Vagina (tissue), 2 donors: ENCODE measurements at places on chromosomes 12 and 14.
A peak's percentile ranks its signal among the peaks of the same experiment; 100 is the strongest.

DNA sequence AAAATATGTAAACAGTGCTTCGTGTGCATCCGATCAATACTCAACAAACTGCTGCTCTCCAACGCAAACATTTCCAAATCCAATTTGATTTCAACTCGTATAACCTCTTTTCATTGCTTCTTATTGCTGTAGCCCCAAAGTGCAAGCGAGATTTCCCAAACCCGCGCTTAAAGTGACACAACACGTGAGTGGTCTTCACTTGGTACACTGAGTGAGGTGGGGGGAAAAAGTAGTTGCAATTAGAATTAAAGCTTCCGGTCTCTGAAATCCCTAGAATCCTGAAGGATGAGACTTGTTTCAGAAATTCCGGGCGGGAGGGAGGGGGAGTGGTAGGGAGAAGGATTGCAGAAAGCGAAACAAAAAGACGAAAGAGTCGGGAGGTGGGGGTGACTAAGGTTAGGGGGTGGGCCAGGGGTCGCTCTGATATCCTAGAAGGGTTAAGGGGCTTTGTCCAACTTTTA, 387.5 kb downstream of the BCAT1 start:
- peaks cover 32% of the 10 kb centered on the region for H3K4me1 ChIP-seq
- H3K27me3 ChIP-seq = no peaks in the 10 kb centered on the region
- H3K4me3 ChIP-seq = peak overlapping the region; percentile 75
- DNase-seq = no peak
- H3K27ac ChIP-seq = peak overlapping the region; percentile 92
- H3K36me3 ChIP-seq = no peaks in the 10 kb centered on the region

DNA sequence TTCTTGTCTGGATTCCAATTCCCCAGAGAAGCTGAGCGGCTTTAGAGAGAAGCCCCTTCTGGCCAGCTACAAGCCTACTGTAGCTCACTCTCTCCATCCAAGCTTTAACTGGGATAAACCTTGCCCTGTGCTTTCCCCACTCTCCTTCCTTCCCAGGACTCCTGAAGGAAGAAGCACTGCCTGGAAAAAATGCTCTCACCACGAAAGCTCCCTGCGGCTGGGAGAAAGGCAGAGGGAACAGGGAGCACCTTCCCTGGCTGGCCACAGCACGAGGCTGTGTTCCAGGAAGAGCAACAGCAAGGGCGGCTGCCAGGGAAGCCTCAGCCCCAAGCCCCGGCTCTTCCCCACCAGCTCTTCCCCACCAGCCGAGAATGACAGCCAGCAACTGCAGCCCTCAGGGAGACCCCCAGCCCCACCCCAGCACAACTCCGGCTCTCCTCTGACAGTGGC, 40.8 kb upstream of the PNMA1 start:
- H3K4me1 ChIP-seq = peaks cover 92% of the 10 kb centered on the region
- H3K4me3 ChIP-seq = peak overlapping the region; percentile 36
- H3K27me3 ChIP-seq = no peaks in the 10 kb centered on the region
- H3K36me3 ChIP-seq = no peaks in the 10 kb centered on the region
- H3K27ac ChIP-seq = peak overlapping the region; percentile 98
- no peak for DNase-seq

DNA sequence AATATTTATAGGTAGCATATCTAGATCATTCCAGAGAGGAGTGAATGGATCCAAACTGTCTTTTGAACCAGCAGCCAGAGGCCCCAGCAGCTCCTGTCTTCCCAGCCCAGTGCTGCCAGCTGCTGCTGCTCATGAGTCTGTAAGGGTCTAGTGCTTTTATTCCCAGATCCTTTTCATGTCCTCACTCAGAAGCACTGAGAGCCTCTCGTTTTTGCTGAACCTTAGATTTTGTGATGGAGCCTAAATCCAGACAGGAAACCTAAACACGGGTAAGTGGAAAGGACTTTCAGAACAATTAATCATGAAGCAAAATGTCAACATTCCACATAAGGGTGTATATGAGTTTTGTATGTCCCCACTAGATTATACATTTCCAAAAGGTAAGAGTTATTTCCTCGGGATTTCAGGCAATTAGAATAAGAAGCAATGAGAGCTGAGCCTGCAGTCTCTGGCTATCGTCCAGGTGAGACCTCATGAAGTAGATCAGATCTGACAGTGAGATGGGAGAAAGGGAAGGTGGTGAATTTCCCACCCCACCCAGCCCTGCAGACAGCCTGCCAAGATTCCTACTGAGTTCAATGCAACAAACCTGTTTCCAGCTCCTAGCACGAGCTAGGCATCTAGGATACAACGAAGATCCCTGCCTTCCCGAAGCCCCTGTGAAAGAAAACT, 84.4 kb downstream of the NINJ2 start:
- DNase-seq = no peak
- no peaks in the 10 kb centered on the region for H3K27me3 ChIP-seq
- no peaks in the 10 kb centered on the region for H3K36me3 ChIP-seq
- peaks cover 31% of the 10 kb centered on the region for H3K4me1 ChIP-seq
- peak overlapping the region; percentile 7 for H3K27ac ChIP-seq

- no peaks in the 10 kb centered on the region for H3K4me1 ChIP-seq
- no peak for DNase-seq
- no peak overlapping the region for H3K27ac ChIP-seq
- H3K27me3 ChIP-seq = no peaks in the 10 kb centered on the region
- H3K36me3 ChIP-seq = no peaks in the 10 kb centered on the region
These were observed 1103.6 kb downstream of the BCL11B start for GRCh38 chr14:98168211-98168985.

- H3K27me3 ChIP-seq = no peaks in the 10 kb centered on the region
- no peak for DNase-seq
- H3K27ac ChIP-seq = no peak overlapping the region
- H3K36me3 ChIP-seq = no peaks in the 10 kb centered on the region
- no peaks in the 10 kb centered on the region for H3K4me1 ChIP-seq
These were observed 9.1 kb upstream of the LDHB start for GRCh38 chr12:21666722-21667121.

- H3K4me1 ChIP-seq = peaks cover 50% of the 10 kb centered on the region
- DNase-seq = no peak
- peak overlapping the region; percentile 97 for H3K27ac ChIP-seq
- H3K36me3 ChIP-seq = no peaks in the 10 kb centered on the region
- peak overlapping the region; percentile 85 for H3K4me3 ChIP-seq
These were observed 441 bp downstream of the RAB5B start for GRCh38 chr12:55974308-55974730.

GRCh38 chr12:45973526-45973925, 16.8 kb downstream of the SCAF11 start:
- H3K36me3 ChIP-seq = no peaks in the 10 kb centered on the region
- H3K27me3 ChIP-seq = no peaks in the 10 kb centered on the region
- DNase-seq = no peak
- H3K4me1 ChIP-seq = peaks cover 59% of the 10 kb centered on the region

DNA sequence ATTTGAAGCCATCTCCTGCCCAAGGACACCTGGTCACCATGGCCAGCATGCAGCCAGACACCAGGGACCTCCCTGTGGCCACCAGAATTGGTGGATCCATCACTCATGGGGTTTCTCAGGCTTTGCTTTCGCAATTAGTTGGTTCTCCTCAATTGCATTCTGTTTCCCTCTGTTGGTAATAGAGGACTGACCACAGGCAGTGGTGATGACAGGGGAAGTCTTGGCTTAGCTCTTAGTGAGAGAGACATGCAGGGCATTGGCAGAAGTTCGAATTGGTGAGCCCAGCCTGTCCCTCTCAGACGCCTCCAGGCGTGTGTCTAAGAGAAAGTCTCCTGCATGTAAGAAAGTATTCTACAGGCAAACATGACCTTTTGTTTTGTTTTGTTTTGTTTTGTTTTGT, 21.3 kb downstream of the HCAR2 start:
- no peak overlapping the region for H3K27ac ChIP-seq
- no peak overlapping the region for H3K4me3 ChIP-seq
- peaks cover 6% of the 10 kb centered on the region for H3K4me1 ChIP-seq
- H3K36me3 ChIP-seq = no peaks in the 10 kb centered on the region
- no peaks in the 10 kb centered on the region for H3K27me3 ChIP-seq

DNA sequence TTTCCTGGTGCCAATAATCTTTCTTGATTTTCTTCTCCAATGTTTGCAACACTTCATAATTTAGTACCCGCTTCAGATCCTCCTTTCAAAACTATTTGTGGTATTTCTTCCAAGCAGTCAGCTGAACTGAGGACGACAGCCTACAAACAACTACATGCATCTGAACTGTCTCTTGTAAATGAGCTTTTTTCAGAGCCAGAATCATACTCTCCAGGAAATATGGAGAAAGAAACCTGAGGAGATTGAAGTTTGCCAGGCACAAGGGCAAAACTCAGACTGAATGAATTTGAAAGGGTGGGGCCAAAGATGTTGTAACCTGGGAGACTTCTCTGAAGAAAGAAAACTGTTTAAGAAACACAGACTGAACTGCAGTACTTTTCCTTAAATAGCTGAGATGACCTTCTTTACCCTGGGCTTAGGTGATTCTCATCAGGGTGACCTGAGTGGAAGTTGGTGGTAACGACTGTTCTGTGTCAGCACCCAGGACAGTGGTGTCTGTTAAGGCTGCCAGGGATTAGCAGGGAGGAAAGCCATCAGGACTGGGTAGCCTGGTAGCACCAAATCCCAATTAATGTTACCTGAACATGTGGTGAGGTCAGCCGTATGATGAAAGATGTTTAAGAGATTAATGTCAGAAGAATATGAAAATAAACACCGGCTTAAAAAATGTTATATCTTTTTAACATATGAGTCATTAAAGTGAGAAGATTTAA, 95.0 kb downstream of the TGFB3 start:
- H3K27me3 ChIP-seq = no peaks in the 10 kb centered on the region
- peak overlapping the region; percentile 53 for H3K27ac ChIP-seq
- no peak for DNase-seq

DNA sequence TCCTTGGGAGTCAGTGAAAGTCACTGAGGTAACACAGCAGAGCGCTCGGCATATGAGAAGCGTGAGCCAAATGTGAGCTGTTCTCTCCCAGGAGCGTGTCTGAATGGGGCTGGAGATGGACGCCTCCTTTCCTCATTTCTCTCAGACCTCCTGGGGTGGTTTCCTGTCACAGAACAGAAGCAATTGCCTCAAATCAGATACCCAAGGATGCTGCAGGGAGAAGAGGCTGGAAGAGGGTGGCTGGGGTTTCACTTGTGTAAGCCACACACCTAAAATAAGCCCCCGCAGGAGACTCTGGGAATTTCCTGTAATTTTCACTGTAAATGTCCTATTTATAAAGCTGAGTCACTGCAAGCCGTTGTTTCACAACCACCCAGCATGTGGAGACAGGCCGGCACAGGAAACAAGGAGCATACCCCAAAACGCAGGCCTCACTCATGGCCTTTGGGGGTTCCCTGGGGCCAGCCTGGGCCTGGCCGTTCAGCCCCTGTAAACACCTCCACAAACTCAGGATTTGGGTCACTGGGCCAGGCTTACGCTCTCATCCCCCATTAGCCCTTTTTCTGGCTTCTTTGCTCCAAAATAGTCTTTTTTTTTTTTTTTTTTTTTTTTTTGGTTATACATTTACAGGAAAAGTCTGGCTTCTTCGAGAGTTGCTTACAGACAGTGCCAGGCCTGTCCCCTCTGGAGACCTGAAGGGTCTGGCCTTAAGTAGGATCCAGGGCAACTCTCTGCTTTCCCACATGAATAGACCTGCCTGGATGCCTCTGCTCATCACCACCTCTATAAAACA, 55.3 kb downstream of the VCPKMT start:
- no peak for DNase-seq
- no peaks in the 10 kb centered on the region for H3K36me3 ChIP-seq
- H3K27ac ChIP-seq = peak overlapping the region; percentile 89
- peaks cover 33% of the 10 kb centered on the region for H3K4me1 ChIP-seq
- no peak overlapping the region for H3K4me3 ChIP-seq
- H3K27me3 ChIP-seq = no peaks in the 10 kb centered on the region

DNA sequence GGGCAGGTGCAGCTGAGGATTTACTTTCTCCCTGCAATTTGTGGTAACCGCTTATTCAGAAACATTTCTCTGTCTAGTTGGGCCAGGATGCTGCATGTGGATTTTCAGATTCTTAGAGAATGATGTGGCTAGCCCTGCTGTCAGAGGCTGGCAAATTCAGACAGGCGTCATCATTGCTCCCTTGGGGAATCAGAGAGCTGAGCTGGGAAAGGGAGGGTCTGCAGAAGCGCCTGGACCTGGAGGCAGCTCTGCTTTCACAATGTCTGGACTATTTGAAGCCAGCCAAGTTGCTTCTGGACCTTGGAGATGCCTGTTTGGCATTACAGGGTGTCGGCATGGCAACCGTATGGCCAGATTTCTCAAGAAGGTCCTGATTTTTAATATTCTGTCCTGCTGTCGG, 3.4 kb downstream of the GALNT16 start:
- peaks cover 29% of the 10 kb centered on the region for H3K4me1 ChIP-seq
- peak; percentile 96 for DNase-seq
- H3K4me3 ChIP-seq = no peak overlapping the region
- no peaks in the 10 kb centered on the region for H3K27me3 ChIP-seq
- H3K27ac ChIP-seq = peak overlapping the region; percentile 27

GRCh38 chr12:42365486-42365885, 39.5 kb downstream of the PPHLN1 start:
- H3K36me3 ChIP-seq = no peaks in the 10 kb centered on the region
- DNase-seq = no peak
- H3K27me3 ChIP-seq = no peaks in the 10 kb centered on the region
- no peaks in the 10 kb centered on the region for H3K4me1 ChIP-seq

DNA sequence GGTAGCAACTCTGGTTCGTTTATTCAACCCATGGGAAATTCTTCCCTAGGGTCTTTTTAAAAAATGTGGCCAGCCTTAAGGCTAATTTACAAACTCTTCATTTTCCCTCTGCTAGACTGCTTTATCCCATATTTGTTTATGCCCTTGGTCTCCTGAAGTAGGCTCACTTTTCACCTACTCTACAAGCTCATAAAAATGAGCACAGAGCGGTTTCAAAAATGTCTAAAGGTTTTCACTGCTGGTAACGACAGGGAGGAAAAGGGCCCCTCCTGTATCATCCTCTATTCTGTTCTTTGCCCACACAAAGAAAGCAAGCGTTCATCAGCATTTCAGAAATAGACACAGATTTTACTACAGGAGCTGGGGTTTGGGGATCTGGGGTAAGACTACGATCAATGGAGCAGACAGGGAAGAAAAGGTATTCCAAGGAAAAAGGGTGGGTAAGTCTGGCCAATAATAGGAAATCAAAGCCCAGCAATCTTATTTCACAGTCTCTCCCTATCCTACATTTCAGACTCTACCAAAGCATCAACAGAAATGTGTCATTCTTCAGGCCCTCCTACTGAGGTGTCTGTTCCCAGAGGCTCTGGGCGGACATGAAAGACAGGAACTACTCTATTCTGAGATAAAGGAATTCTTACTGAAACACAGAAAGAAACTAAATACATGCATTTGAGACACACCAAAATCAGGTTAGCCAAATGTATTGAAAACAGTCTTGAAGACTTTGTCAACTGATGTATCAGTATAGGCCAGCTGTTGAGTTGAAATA, 86.4 kb downstream of the SPPL3 start:
- H3K27me3 ChIP-seq = no peaks in the 10 kb centered on the region
- no peak for DNase-seq
- H3K36me3 ChIP-seq = no peaks in the 10 kb centered on the region
- H3K27ac ChIP-seq = no peak overlapping the region

DNA sequence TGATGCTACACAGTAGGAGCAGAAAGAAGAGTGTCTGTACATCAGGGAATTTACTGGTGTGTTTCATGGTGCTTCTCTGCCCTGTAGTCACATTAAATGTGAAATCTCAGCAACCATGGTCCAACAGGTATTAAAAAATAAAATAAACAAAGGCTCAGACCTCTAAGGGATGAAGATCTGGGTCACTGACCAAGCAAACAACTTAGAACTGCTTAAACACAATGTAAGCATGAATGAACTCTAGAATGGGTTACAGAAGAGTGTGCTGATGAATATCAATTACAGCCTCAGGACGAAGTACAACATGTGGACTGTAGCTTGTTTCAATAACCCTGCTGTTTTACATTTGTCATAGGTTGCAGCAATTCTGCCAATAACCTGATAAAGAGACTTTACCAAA, 47.4 kb downstream of the SLC35F4 start:
- no peaks in the 10 kb centered on the region for H3K4me1 ChIP-seq
- no peak for DNase-seq
- no peaks in the 10 kb centered on the region for H3K27me3 ChIP-seq
- H3K27ac ChIP-seq = no peak overlapping the region
- H3K36me3 ChIP-seq = no peaks in the 10 kb centered on the region
